ENCODE measurements at places on chromosomes 6 and 20. TPM values are rescaled to one million over a fixed set of nuclear protein-coding genes. Genes with fewer than 3 reads are reported as not detected.

The TAGAP gene
- 246 TPM for polyA plus RNA-seq

The ZNF318 gene
- 113 TPM for polyA plus RNA-seq

The SYTL3 gene
- polyA plus RNA-seq = 1.3 TPM

- H3K36me3 ChIP-seq = no peaks in the 10 kb centered on the region
- H3K27ac ChIP-seq = no peak overlapping the region
- H3K4me1 ChIP-seq = no peaks in the 10 kb centered on the region
- H3K27me3 ChIP-seq = no peaks in the 10 kb centered on the region
- no peak for DNase-seq
Measured at GRCh38 chr6:168061269-168062210, 17.5 kb downstream of the FRMD1 start.

GRCh38 chr6:30035784-30036183 is 25.3 kb upstream of the POLR1H start:
- H3K27ac ChIP-seq = no peak overlapping the region
- DNase-seq = no peak
- no peaks in the 10 kb centered on the region for H3K4me1 ChIP-seq
- H3K36me3 ChIP-seq = no peaks in the 10 kb centered on the region

GRCh38 chr6:126945150-126945685 is 173.3 kb upstream of the RSPO3 start:
- no peaks in the 10 kb centered on the region for H3K4me1 ChIP-seq
- DNase-seq = no peak
- H3K27ac ChIP-seq = no peak overlapping the region
- H3K27me3 ChIP-seq = no peaks in the 10 kb centered on the region
- no peak overlapping the region for H3K4me3 ChIP-seq

GRCh38 chr20:10125757-10126156 is 91.0 kb downstream of the ANKEF1 start:
- DNase-seq = no peak
- H3K4me1 ChIP-seq = no peaks in the 10 kb centered on the region
- no peaks in the 10 kb centered on the region for H3K27me3 ChIP-seq
- no peak overlapping the region for H3K4me3 ChIP-seq

DNA sequence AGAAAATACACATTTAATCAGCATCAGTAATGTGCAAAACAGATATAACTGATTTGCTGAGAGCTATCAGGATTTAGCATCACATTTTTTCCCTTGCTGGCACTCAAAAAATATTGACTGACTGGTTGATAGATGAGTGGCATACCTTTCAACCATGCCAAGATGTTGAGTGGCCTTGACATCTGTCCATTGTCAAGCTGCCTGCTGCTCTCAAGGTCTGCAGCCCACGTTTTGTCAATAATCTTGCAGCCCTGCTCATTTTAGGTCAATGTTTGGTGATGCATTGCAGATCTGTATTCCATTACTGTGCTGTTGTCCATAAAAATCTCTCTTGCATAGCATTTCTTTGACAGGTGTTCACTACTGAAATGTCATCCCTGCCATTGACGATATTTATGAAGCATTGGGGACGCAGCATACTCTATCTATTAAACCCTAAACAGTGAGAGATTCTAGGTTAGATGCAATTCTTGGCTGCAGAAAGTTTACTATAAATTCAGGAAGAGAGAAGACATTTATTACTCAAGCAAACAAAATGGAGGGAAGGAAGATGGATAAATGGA is 111.6 kb downstream of the BFSP1 start:
- H3K36me3 ChIP-seq = no peaks in the 10 kb centered on the region
- H3K27me3 ChIP-seq = no peaks in the 10 kb centered on the region
- H3K4me1 ChIP-seq = no peaks in the 10 kb centered on the region

- no peak for DNase-seq
- no peaks in the 10 kb centered on the region for H3K4me1 ChIP-seq
- H3K27me3 ChIP-seq = no peaks in the 10 kb centered on the region
- no peak overlapping the region for H3K27ac ChIP-seq
Measured at GRCh38 chr6:163250116-163250515, 164.4 kb upstream of the QKI start.

DNA sequence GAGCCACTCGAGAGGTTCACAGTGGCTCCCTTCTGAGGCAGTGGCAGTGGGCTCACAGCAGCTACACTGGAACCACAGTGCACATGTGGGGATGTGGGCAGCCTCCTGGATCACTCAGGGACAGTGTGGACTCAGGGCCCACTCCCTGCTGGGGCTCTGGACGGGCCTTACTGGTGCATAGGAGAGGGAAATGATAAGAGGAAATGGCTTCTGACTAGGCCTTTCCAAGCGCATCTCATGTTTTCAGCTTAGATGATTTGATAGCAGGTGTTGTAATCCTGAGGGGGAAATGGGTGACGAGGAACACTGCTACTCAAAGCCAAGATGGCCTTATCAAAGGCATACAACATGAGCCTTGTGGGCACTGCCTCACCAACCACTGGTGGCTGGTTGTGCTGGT is 44.0 kb downstream of the PANK2 start:
- peaks cover 7% of the 10 kb centered on the region for H3K36me3 ChIP-seq
- H3K4me3 ChIP-seq = no peak overlapping the region
- H3K27ac ChIP-seq = no peak overlapping the region
- no peak for DNase-seq
- no peaks in the 10 kb centered on the region for H3K4me1 ChIP-seq

- DNase-seq = no peak
- no peaks in the 10 kb centered on the region for H3K36me3 ChIP-seq
- H3K27ac ChIP-seq = no peak overlapping the region
- H3K4me3 ChIP-seq = no peak overlapping the region
- peaks cover 59% of the 10 kb centered on the region for H3K4me1 ChIP-seq
Measured at GRCh38 chr6:3230256-3230882, 2.9 kb upstream of the TUBB2B start.

- H3K4me3 ChIP-seq = no peak overlapping the region
- no peaks in the 10 kb centered on the region for H3K4me1 ChIP-seq
- peaks cover 41% of the 10 kb centered on the region for H3K36me3 ChIP-seq
- H3K27ac ChIP-seq = no peak overlapping the region
- H3K27me3 ChIP-seq = no peaks in the 10 kb centered on the region
- no peak for DNase-seq
Measured at GRCh38 chr6:42627044-42627443, 63.2 kb downstream of the UBR2 start.

All from B cell (primary cell).